ENCODE measurements at places on chromosomes 12 and 14.

DNA sequence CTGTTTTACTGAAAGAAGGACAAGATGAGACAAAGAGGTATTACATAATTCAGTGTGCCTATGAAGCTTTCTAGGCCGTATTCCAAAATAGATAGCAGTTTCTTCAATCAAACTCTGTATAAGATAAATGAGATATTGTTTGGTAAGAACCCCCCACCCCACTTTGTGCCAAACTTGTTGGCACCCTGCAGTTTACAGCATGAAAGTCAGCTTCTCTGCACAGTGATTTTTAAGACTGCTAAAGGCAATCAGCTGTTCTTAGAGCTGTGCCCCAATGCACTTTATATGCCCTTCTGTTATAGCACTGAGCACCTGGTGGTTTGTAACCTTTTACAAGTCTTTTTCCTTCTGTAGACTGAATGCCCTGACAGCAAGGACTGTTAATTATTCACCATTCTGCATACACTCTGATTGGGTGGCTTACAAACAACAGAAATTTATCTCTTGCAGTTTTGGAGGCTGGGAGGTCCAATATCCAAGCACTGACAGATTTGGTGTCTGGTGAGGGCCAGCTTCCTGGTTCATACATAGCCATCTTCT is 76.7 kb downstream of the ANO4 start:
- DNase-seq = no peak

DNA sequence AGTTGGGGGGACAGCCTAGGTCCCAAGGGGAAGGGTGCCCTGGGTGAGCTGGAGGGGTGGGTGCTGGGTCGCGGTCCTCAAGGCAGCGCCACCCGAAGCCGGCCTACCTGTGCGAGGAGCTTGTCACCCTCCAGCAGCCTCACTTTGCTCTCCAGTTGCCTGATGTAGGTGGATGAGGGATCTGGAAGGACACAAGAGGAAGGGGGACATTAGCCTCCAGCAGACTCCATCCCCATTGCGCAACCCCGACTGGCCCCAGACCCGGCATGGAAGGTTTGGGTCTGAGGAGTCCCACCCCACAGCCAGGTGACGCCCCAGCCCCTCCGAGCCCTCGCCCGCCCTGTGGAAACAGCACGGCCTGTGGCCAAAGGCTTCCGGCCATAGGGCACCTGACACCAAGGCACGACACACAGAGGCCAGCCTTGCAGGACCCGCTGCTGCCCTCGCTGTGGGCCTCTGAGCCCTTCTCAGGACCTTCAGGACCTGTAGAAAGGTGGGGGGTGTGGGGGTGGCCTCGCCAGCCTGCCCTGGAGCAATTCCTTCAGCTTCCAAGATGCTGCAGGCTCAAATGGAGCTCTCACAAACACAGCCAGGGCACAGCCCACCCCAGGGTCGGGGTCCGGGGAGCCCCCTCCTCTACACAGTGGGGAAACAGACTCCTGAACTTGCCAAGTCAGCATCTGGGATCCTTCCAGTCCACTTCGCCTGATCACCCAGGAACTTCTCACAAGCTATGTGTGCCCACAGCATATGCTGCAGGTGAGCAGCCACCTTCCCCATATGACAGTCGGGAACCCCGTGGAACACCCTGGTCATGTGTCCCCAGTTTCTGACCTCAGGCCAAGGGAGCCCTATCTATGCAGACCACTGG is 54.9 kb downstream of the CCNK start:
- DNase-seq = no peak

DNA sequence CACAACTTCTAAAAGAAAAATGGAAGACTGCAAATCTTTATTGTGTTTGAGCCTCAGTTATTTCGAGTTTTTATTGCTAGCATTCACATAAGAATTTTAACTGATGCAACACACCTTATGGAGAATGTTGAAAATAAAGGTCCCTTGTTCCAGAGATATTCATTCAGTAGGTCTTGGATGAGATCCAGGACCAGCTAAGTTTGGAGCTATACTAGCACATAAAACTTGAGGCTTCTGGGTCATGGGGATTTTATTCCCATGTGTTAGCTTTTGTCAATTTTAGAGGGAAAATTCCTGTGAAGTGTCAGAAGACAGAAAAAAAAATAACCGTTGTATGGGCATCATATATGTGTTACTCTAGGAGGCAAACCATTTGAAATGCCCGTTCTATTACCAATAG is 693.2 kb upstream of the MIS18BP1 start:
- DNase-seq = no peak

DNA sequence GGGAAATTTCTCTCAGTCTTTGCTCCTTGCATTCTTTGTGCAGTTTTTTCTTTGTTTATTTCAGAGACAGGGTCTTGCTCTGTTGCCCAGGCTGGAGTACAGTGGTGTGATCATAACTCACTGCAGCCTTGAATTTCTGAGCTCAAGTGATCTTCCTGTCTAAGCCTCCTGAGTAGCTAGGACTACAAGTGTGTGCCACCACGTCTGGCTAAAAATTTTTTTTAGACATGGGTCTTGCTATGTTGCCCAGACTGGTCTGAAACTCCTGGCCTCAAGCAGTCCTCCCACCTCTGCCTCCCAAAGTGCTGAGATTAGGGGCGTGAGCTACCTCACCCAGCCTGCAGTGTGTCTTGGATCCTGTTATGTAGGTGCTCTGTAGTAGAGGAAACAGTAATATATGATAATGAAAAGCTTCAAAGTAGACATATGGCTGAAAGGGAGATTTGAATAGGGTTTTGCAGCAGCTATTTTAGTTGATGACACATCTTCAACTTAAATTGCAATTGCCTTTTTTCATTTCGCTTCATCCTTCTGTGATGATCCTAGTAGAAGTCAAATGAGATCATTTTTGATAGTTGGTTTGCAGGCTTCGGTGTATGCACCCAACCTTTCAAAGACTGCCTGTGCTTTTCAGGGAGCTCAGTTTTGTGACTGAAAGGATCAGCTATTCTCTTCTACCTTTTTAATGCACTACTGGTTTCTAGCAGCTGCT is 75.4 kb downstream of the FUT8 start:
- DNase-seq = no peak

DNA sequence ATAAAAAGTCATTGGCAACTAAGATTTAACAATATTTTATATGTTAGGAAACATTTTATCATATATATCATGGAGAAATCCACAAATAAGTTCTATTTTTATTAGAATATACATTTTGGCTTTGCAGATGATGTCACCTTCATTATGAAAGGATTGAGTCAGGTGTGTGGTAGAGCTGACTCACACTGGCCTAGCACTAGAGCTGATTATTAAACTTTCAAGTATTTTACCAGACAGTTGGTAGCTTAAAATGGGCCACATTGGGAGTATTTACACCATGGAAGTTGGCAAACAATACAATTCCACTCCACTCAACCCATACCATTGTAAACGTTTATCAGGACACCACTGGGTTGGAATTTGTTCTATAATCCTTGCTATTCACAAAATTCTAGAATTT is 1036.6 kb downstream of the TRHDE start:
- DNase-seq = no peak

DNA sequence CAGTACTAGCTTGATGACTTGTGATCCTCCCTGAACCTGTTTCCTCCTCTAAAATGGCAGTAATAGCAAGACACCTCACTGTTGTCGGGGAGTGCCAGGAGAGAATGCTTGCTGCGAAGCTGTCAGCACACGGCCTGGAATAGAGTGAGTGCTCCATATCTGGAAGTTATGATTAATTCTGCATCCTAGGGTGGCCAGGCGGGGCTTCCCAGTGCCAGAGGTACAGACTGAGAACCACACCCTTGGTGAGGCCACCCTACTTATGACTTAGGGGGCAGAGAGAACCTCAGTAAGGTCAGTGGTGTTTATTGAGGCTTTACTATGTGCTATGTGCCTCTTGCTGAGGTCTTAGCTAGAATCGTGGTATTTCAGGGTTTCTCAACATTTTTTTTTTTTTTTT is 20.1 kb downstream of the MORN3 start:
- DNase-seq = no peak

- no peak for DNase-seq
Measured at GRCh38 chr14:20400589-20400964, 12.7 kb downstream of the TEP1 start.

GRCh38 chr14:25009891-25010290 is 40.1 kb downstream of the STXBP6 start:
- DNase-seq = no peak

DNA sequence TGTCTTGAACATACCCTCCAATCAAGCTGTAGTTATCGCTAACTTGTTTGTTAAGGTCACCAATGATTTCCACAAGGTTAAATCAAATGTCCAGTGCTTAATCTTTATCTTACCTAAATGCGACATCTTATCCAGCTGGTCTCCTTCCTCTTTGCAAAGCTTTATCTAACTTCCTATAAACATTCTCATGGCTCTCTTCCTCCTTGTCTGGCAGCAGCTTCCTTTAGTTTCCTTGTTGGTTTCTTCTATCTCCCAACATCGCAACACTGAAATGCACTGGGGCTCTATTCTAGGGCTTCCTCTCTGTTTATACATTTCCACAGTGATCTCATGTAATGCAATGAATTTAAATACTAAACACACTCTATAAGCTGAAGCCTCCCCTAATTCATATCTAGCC is 28.7 kb downstream of the UBE2N start:
- DNase-seq = no peak

DNA sequence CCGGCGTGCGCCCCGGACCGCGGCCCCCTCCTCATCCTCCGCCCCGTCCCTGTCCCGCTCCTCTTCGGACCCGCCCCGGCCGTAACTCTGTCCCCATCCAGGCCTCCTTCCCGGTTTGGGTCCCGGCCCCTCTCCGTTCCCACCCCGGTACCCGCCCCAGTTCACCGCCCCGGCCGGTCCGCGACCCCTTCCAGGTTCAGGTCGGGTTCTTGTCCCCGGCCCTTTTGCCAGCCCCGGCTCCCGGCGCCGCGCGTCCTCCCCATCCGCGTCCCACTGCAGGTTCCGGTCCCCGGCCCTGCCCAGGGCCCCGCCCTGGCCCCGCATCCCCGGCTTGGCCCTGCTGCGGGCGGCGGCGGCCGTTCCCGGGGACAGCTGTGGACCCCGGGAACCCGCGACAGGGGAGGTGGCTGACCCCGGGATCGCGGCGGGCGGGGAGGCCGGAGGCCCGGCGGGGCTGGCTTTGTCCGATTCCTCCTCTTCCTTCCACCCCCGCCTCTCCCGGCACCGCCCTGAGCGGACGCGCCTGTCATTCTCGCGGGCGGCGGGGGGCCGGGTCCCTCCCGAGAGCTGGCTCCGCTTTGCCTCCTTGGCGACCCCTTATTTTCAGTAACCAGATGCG is 601 bp downstream of the KLC1 start:
- DNase-seq = peak; percentile 77

DNA sequence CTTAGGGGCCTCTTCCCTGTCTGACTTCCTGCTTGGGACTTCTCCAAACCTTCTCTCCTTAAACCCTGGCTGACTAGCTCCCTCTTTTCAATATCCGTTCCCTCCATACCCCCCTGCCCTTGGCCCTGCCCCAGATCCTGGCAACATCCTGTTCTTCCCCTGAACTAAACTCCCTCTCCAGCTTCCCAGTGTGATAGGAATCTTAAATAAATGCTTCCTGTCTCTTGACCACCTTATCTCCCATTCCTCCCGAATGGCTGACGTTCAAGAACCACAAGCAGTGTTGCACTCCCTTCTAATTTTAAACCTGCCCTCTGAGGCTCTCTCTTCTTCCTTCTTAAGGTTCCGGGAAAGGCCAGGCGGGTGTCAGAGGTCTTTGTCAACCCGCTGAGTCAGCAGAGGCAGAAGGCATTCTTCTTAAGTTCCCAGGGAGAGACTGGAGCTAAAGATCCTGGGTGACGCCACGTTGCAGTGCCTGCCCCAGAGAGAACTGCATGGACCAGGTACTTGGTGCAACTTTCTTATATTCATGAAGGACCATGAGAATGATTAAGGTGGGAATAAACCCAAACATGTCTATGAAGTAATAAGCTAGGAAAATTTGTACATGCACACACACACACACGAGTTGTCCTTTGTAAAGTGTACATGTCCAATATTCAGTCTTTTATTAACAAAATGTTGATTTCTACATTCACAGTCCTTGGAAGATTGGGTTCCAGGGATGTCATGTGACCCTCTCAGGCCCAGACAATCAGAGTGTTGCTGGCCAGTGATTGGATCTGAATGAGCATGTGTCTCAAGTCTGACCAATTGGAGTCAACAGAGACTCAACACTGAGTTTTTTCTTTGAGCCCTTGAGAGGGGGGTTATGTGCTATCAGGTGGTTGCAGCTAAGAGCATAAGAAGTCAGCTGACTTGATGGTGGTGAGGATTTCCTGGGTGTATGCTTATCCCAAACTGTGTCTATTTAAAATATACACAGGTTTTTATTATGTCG is 420.2 kb upstream of the TBX3 start:
- DNase-seq = peak; percentile 39

DNA sequence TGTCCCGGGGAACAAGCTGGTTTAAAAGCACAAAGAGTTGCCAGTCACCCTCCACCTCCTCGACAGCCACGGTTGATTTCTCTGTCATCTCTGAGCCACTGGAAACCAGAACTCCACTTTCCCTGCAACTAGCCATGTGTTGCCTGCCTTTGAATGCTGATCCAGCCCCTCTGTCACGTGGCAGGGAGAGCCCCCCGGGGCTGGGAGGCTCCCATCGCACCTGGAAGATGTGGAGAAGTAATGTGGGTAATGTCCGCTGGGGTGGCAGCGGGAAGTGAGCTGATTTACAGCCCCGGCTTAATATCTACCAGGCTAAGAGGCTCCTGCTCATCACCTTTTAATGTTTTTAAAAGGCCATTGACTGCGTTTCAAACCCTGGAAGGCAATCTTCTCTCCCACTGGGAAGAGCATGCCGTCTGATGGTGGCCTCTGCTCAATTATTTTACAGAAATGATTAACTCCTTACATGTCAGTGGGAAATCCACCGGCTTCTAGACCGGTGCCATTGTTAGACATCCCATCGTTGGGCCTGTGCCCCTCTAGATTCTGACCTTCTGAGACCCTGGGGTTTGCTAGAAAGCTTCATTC is 7.4 kb downstream of the PRIMA1 start:
- no peak for DNase-seq

DNA sequence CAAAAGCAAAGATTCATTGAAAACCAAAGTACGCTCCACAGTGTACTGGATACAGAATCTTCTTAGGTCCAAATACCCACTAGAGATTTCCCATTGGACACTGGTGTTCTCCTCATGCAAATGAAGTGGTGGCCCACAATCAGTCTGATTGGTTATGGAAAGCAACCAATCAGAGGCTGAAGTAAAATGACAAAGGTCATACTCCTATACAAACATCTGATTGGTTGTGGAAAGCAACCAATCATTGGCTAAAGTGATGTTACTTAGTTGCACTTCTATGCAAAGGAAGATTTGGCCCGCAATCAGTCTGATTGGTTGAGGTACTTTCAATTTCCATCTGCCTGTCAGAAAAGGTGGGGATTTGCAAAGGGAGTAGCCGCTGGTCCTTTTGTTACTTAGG is 1.3 kb upstream of the WASHC3 start:
- DNase-seq = no peak

DNA sequence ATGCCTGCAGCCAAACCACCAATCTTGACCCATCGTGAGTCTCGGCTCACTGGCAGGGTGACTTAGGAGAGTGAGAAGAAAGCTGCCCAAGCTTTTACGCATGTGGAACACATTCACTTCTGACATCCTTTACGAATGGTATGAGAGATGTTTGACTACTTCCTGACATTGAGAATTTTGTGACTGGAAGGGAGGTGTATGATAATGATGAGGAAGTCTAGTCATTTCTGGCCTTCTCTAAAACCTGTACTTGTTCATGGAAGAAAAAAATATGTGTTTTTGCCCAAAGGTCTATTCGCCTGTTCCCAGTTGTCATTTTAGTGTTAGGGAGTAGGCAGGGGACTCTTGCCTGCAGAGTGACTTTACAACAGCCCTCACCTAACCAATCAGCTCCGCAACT is 227.2 kb upstream of the ATP2B1 start:
- DNase-seq = no peak

- DNase-seq = peak; percentile 37
Measured at GRCh38 chr12:111363578-111363977, 5.3 kb downstream of the PHETA1 start.
